ENCODE measurements at places on chromosomes 2 and 18. TPM values are rescaled to one million over a fixed set of nuclear protein-coding genes. Genes with fewer than 3 reads are reported as not detected.

Gene ALK
- 2.1 TPM for total RNA-seq

Gene REV1
- total RNA-seq = 49.9 TPM

Gene ICOS
- total RNA-seq = not detected

Gene SCYGR4
- total RNA-seq = not detected

Gene NEU4
- total RNA-seq = 0.14 TPM

Gene PRKD3
- total RNA-seq = 68.3 TPM

Gene ME2
- 60.4 TPM for total RNA-seq

DNA sequence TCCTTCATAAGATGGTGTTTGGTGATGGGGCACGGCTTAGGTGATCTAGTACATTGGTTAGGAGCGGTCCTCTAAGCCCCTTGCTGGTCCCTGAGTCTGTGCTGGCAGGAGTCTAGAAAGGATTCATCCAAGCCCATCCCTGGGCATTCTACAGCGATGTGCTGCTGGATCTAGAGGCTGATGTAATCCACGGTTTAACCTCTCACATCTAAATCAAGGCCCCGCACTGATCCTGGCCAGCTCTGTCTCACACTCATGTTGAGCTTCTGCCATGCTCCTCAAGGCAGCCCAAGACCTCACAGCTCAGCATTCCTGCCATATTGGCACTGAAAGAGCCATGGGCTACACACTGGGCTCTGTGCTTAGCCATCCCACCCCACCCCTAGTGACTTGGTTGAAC, 664.8 kb downstream of the STK39 start:
- H3K27ac ChIP-seq = no peak overlapping the region
- no peak for DNase-seq
- no peaks in the 10 kb centered on the region for H3K36me3 ChIP-seq
- no peaks in the 10 kb centered on the region for H3K27me3 ChIP-seq
- no peak overlapping the region for H3K4me3 ChIP-seq
- peaks cover 5% of the 10 kb centered on the region for H3K4me1 ChIP-seq

DNA sequence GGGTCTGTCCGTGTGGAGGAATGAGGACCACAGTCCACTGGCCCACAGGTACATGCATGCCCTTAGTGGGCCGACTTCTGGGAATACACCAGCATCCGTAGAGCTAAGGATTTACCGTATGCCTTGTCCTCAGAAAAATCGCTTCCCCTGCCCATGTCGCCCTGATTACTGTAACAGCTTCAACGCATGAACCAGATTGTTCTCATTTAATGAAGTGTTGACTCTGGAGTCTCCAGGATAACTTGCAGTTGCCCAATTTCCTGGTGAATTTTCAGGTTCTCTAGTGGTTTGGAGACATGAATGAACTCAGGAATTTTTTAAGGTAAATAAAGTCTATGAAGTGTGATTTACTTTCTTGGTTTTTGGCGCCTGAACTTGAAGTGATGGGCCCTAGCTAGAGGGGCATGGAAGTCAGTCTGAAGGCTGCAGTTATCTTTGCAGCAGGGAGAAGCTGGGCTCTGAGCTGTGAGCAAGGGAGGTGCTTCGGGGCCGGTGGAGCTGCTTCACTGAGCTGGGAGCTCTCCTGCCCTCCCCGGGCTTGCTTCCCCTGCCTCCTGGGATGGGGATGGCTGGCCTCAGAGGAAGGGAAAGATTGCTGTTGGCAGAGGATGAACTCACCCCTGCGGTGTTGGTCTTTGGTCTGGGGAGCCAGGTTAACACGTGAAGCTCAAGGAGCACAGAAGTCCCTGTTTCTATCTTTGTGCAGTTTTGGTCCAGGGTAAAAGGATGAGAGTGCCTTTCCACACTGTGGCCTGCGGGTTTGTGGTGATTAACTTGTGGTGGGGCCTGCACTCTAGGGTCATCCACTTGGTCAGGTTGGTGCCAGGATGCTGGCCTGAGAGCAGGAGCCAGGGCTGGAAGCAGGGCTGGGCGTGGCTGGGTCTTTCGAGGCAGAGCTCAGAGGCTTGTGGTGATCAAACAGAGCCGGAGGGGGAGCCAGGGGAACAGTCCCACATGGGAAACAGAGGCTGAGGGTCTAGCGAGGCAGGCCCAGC, 28.1 kb downstream of the TCF7L1 start:
- H3K27ac ChIP-seq = peak overlapping the region; percentile 13
- H3K4me1 ChIP-seq = peaks cover 61% of the 10 kb centered on the region
- no peaks in the 10 kb centered on the region for H3K27me3 ChIP-seq
- H3K36me3 ChIP-seq = no peaks in the 10 kb centered on the region

DNA sequence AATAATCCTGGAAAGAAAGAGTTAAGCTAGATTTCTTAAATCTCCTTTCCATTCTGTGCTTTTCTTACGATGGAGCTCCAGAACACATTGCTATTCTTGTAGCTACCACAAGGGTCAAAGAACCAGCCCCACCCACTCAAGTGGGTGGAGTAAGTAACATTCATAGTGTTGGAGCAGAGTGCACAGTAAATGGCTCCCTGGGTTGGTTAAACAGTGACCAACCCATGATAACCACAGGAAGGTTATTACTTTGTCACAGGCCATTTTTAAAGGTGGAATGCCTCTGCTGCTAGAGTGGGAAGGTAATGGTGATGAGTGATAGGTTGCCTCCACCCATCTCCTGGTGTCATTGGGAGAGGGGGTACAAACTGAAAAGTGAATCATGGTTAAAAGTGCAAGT, 13.9 kb downstream of the ARPC2 start:
- DNase-seq = no peak
- no peak overlapping the region for H3K27ac ChIP-seq
- H3K4me3 ChIP-seq = no peak overlapping the region
- no peaks in the 10 kb centered on the region for H3K27me3 ChIP-seq
- peaks cover 18% of the 10 kb centered on the region for H3K36me3 ChIP-seq
- H3K4me1 ChIP-seq = peaks cover 5% of the 10 kb centered on the region

DNA sequence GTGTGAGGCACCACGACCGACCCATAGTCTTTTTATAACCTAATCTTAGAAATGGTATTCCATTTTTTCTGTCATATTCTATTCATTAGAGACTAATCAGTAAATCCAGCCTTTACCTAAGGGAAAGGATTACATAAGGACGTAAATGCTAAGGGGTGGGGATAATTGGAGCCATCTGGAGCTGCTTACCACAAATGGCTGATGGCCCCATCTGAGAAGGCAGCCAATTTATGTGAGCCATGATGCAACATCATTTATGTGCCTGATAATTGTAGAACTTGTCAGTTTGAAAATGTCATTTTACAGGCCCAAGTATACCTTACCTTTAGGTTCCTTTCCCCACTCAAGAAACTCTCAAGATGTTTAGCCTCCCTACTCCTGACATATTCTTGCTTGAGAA, 44.0 kb downstream of the ARHGEF33 start:
- no peak overlapping the region for H3K4me3 ChIP-seq
- no peak overlapping the region for H3K27ac ChIP-seq
- H3K27me3 ChIP-seq = no peaks in the 10 kb centered on the region
- no peak for DNase-seq
- H3K4me1 ChIP-seq = no peaks in the 10 kb centered on the region
- H3K36me3 ChIP-seq = no peaks in the 10 kb centered on the region

DNA sequence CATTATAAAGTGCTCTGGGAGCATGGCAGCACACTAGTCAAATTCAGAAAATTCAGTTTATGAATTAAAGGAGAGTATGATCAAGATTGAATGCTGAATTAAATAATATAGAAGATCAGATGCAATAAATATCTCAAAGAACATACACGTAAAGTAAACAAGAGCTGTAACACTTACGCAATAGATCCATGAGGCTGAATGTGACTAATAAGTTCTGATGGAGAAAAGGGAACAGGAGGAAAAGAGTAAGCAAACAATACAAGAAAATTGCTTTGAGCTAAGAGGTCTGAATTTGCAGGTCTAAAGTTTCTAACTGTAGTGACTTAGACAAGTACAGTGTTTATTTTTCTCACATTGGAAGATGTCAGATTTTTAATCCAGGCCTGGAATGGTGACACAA, 646.7 kb upstream of the ZNF804A start:
- H3K4me3 ChIP-seq = no peak overlapping the region
- DNase-seq = no peak
- no peaks in the 10 kb centered on the region for H3K36me3 ChIP-seq
- H3K27me3 ChIP-seq = no peaks in the 10 kb centered on the region
- H3K27ac ChIP-seq = no peak overlapping the region
- H3K4me1 ChIP-seq = no peaks in the 10 kb centered on the region

- H3K4me3 ChIP-seq = no peak overlapping the region
- H3K27ac ChIP-seq = no peak overlapping the region
- H3K27me3 ChIP-seq = no peaks in the 10 kb centered on the region
- no peaks in the 10 kb centered on the region for H3K36me3 ChIP-seq
- H3K4me1 ChIP-seq = no peaks in the 10 kb centered on the region
- no peak for DNase-seq
Observed at GRCh38 chr2:211077216-211077767, 520.9 kb downstream of the CPS1 start.

DNA sequence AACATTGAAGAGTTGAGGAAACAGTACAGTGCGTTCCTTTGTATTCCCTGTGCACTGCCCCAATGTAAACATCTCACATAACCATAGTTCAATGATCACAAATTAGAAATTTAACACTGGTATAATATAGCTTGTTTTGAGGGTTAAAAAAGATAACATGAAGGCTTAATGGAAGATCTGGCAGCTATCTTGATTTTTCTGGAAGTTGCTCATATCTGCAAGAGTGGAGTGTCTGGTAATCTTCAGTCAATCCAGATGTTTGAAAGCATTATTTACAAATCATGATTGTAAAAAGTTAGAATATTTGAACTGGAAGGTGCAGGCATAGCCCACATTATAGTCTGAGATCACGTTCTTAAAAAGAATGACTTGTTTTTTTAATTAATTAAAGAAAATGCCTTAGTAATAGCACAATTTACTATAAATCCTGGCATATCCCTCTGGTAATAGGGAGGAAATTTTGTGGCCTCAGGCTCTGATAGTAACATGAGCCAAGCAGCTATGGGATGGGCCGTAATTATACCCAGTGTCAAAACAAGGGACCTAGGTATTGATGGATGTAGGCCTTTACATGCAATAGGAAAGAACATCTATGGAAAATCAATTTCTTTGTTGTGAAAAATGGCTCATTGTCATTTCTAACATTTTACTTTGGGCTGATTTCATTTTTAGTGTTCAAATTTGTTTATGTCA, 418.0 kb downstream of the THSD7B start:
- no peak overlapping the region for H3K27ac ChIP-seq
- H3K4me3 ChIP-seq = no peak overlapping the region
- no peaks in the 10 kb centered on the region for H3K4me1 ChIP-seq

DNA sequence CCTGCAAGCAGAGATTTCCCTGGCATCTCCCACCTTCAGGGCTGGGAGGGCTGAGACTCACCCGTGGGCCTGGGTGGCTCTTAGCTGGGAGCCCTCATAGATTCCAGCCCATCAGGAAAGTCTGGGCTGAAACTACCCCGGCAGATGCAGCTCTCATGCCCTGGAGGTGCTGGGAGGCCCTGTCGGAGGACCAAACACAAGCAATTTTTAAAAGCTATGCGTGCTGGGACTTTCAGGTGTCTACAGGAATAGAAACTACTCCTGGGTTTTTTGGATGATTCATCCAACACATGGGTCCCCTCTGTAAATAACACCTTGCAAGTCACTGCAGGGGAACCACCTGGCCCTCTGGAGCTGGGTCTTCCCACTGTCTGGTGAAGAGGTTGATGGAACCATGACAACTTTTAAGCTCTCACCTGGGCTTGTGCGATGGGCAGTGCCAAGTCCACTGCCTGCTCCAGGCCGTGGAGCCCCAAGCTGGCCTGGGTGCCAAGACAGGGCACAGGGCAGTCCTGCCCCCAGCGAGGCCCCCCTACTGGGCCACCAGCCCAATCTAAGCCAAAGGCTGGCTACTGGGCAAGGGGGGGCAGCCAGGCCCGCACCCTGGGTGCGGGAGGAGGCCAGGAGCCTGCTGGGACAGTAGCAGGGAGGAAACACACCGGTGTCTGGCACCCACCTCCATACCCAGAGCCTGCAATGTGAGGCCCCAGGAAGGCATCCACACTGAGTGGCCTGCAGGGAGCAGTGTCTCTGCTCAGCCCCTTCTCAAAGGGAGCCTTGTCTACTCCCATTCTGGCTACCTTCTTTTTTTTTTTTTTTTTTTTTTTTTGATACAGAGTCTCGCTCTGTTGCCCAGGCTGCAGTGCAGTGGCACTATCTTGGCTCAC, 1.1 kb upstream of the GPR55 start:
- no peak overlapping the region for H3K27ac ChIP-seq
- H3K4me1 ChIP-seq = peaks cover 6% of the 10 kb centered on the region
- DNase-seq = no peak
- no peaks in the 10 kb centered on the region for H3K36me3 ChIP-seq

DNA sequence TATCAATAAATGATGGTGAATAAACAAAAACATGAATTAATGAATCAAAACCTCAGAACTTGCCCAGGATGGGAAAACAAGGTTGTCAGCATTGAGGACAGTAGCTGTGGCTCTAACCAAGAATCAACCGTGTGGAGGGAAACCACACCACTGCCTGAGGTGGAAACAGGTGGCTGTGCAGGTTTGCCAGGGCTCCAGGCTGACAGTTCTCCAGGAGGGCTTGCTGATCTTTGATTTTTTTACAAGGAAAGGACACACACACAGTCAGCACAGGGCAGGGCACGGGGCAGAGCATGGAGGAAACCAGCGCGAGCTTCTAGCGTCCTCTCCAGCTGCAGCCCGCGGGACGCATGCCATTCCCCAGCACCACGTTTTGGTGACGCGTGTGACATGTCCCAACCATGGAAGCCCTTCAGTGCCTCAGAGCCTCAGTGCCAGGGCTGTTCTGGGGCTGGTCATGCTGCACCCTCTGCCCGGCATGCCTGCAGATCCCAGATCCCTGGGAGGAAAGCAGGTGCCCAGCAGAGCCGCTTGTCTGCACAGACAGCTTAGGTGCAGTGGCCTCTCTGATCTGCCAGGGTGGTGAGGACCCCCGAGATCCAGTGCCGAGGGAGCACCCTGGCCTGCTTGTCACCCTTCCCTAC, 15.8 kb upstream of the AGXT start:
- peaks cover under 1% of the 10 kb centered on the region for H3K27me3 ChIP-seq
- no peak overlapping the region for H3K4me3 ChIP-seq
- no peaks in the 10 kb centered on the region for H3K4me1 ChIP-seq
- H3K27ac ChIP-seq = no peak overlapping the region
- H3K36me3 ChIP-seq = no peaks in the 10 kb centered on the region

DNA sequence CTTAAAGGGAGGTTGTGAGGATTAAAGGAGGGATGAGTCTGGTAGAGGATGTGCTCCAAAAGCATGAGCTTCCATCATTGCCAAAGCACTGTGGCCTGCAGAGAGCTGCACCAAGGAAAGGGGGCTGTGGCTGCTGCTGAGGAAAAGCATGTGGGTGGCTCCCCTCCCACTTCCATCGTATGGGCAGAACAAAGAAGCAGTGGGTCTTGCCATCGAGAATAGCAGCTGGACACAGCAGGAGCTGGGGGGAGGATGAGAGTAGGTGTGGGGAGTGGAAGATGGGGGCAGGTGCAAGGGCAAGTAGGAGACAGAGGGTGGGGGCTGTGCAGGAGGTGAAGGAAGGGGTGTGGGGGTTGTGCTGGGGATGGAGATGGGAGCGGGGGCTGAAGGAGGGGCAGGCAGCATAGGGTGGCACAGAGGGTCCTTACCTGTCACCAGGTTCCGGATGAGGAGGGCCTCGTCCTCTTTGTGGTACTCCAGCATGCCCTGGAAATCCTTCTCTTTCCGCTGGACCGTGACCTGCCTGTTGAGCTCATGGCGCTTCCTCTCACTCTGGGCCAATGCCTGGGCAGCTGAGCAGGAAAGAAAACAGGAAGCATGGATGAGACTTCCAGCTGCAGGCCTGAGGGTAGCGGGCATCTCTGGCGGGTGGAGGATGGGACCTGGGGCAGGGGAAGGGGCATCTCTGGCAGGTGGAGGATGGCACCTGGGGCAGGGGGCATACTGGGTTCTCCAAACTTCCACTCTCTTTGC, 33.6 kb upstream of the ACAA2 start:
- H3K36me3 ChIP-seq = no peaks in the 10 kb centered on the region
- peaks cover 6% of the 10 kb centered on the region for H3K4me1 ChIP-seq
- no peak overlapping the region for H3K27ac ChIP-seq

Measured in neural crest cell (in vitro differentiated cells).